IMR-90 (cell line): ENCODE measurements at places on chromosomes 1 and 21.
A peak's percentile ranks its signal among the peaks of the same experiment; 100 is the strongest.

DNA sequence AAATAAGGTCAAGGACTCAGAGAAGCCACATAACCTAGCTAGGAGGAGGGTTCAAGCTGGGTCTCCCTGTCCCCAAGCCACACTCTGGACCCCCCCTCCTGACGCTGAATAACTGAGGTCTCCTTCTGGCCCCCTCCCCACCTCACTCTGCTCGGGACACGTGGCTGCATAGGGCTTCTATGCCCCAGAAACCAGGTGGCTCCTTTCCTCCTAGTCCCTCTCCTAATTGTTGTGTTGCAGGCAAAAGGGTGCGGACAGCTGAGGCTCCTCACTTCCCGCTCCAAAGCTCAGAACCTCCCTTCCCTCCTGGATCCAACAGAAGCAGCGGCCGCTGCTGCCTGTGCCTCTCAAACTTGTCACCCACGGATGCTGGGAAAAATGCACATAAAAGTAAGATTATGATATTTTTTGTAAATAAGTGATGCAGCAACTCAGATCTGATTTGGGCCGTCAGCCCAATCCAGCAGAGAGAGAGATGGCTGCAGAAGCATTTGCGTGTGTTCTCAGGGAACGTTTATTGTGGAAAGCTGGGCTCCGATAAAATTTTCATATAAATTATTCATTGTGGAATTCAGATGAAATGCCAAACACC is 40.8 kb upstream of the C1orf174 start:
- DNase-seq = no peak

DNA sequence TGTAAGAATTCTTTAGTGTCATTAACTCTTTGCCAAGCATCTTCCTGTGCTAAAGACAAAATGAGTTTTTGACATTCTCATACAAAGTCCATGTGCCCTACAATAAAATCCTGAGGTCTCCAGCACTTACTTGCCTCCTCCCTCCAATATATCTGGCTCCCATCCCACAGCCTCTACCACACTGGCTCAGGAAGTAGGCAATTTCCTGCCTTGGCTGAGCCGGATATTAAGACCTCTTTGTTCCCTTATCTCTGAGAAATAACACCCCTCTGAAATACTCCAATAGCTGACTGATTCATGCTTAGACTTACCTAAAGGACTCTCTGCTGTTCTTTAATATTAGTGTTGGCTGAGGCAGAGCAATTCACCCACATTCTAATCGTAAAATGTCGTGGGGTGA is 37.6 kb upstream of the GORAB start:
- peak; percentile 45 for DNase-seq

DNA sequence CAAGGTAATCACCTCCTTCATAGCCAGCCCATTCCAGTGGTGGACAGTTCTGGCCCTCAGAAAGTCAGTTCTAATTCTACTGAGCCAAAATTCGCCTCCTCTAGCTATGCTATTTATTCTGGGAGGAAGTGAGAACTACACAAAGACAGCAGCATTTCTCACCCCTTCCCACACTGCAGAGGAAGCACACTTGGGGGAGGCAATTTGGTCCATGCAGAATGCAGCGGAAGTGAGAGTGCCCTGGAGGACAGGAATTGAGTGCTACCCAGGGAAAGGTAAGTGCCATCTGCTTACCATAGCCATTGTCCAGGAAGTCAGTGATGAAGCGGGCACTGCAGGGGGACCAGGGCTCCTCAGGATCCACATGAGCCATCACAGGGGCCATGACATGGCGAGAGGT is 3.7 kb downstream of the ADAMTS4 start:
- DNase-seq = no peak

DNA sequence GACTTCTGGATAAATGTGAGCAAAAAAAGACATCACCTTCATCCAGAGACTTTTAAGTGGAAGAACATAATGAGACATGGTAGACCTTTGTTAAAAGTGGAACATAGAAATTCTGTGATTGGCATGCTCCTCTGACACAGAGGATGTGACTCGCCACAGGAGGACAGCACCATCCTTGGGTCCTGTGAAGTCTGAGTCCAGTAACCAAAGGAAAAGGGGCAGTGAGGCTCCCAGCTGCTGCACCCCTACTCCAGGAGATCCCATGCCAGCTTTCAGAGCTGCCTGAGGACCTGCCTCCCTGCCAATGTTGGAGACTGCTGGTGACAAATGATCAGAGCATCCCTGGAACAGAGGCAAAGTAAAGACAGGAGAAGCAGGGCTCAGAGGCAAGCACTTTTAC is 136.2 kb downstream of the BRINP2 start:
- DNase-seq = no peak

DNA sequence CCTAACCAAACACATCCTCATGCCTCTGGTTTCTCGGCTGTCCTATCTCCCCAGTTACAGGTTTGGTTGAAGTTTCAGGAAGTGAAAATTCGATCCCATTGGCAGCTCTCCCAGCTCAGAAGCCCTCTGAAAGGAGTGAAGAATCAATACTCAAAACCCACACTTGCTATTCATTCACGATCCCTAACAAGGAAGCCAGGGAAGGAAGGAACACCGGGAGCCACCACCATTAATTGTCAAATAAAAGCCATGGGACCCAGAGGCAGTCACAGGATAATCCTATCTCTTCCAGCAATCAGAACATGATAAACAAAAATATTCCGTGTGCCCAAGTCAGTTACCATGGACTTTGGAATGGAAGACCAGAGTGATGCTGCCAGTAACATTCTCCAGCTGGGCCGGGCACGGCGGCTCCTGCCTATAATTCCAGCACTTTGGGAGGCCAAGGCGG is 7.0 kb downstream of the TMPRSS2 start:
- DNase-seq = no peak

GRCh38 chr21:39367783-39368182 is 18.9 kb upstream of the HMGN1 start:
- no peak for DNase-seq
